Stomach (tissue), 19 donors: ENCODE measurements at places on chromosomes 1 and 21. TPM values are rescaled to one million over a fixed set of nuclear protein-coding genes. Genes with fewer than 3 reads are reported as not detected.

DNA sequence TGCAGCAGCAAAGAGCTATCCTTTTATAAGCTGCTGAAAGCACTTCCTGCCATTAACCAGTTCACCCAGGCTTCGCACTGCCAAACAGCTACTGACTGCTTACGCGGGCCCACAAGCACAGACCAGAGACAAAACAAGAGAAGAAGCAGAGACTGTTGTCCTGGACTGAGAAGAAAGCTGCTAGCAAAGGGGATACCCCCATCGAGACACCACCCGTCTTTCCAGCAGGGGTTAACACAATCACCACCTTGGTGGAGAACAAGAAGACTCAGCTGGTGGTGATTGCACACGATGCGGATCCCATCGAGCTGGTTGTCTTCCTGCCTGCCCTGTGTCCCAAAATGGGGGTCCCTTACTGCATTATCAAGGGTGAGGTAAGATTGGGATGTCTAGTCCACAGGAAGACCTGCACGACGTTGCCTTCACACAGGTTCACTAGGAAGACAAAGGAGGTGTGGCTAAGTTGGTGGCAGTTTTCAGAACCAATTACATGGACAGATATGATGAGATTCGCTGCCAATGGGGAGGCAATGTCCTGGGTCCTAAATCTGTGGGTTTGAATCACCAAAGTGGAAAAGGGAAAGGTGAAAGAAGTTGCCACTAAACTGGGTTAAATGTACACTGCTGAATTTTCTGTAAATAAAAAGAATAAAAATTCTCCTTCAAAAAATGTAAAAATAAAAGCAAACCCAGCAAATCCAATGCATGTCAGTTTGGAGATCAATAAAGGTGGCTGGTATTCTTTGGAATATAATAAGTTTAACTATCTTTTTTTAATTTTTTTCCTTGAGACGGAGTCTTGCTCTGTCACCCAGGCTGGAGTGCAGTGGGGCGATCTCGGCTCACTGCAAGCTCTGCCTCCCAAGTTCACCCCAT is 1.2 kb downstream of the FMO5 start:
- no peak for DNase-seq

GRCh38 chr1:244636488-244637259 is 16.3 kb upstream of the DESI2 start:
- no peak for DNase-seq

GRCh38 chr1:145922266-145922665 is 3.7 kb upstream of the PEX11B start:
- DNase-seq = no peak

DNA sequence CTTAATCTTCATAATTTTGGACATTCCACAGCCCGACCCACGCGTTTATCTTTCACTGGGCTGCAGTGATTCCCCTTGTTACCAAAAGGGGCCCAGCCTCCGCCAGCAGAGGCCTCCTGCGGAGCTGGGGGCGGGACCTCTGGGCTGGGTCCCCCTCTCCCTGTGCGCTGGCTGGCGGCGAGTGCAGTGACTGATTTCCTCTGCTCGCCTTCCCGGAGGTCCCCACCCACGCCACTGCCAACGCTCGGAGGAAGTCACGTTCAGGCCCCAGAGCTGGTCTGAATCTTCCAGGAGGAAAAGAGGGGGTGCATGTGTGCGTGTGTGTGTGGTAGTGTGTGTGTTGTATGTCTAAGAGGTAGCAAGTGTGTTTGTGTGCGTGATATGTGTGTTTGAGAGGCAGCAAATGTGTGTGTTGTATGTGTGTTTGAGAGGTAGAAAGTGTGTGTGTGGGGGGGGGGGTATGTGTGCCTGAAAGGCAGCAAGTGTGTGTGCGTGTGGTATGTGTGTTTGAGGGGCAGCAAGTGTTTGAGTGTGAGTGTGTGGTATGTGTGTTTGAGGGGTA is 35.0 kb upstream of the JAK1 start:
- peak; percentile 55 for DNase-seq

- no peak for DNase-seq
These were observed 1.6 kb downstream of the ADGRL4 start for GRCh38 chr1:79004916-79005315.

DNA sequence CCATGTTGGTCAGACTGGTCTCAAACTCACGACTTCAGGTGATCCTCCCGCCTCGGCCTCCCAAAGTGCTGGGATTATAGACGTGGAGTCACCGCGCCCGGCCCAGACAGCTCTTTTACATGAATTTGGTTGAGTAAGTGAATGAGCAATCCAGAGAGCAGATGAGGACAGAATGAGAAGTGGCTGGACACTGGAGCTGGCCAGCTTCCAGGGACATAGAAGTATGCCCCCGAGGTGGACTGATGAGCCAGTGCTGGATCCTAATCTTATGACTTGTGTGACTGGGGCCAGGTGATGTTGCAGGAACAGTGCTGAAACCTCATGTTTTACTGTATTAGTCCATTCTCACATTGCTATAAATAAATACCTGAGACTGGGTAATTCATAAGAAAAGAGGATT is 35.9 kb upstream of the KANK4 start:
- DNase-seq = no peak

DNA sequence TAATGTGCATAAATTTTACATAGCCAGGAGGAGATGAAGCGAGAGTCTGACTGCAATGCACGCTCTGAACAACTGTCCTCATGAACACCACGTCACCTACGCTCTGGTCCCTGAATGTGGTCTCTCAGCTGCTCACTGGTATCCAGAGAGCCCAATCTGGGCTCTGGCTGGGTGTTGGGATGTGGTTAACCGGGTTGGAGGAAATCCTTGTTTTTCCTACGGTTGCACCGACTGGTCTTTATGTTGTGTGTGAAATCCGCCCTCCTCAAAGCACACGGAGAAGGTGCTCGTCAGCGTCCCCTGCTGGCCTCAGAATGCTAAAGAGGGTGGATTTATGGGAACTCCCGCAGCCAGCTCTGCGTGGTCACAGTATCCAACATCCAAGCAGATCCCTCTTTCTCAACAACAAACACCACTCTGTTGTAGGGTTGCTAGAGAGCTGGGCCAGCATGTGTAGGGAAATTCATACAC is 51.8 kb upstream of the FAM89A start:
- DNase-seq = peak; percentile 46

DNA sequence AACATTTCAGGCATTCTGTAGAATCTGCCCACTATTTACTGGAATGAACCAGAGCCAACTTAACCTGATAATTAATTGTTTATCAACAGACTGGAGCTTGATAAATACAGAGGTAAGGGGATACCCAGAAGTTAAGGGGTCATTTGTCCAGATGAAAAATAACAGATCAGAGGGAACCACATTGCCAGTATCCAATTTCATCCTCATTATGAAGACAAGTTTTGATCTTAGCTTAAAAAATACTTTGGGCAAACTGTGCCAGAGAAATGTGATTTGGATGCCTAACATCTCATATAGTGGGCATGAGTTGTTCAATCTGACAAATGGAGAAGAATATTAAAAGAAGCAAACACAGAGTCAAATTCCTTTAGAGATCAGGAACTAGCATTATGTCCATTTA is 63.7 kb downstream of the IFI44 start:
- no peak for DNase-seq

GRCh38 chr1:48572646-48573258 is 100.7 kb upstream of the SPATA6 start:
- peak; percentile 88 for DNase-seq

TACSTD2 gene
- not detected for total RNA-seq

RHBDL2 gene
- 24.9 TPM for total RNA-seq

SLC1A7 gene
- total RNA-seq = not detected

GUCA2A gene
- total RNA-seq = not detected

CLDN19 gene
- total RNA-seq = not detected

MEF2D gene
- total RNA-seq = 136 TPM
